ENCODE measurements at places on chromosomes 7 and 10.

DNA sequence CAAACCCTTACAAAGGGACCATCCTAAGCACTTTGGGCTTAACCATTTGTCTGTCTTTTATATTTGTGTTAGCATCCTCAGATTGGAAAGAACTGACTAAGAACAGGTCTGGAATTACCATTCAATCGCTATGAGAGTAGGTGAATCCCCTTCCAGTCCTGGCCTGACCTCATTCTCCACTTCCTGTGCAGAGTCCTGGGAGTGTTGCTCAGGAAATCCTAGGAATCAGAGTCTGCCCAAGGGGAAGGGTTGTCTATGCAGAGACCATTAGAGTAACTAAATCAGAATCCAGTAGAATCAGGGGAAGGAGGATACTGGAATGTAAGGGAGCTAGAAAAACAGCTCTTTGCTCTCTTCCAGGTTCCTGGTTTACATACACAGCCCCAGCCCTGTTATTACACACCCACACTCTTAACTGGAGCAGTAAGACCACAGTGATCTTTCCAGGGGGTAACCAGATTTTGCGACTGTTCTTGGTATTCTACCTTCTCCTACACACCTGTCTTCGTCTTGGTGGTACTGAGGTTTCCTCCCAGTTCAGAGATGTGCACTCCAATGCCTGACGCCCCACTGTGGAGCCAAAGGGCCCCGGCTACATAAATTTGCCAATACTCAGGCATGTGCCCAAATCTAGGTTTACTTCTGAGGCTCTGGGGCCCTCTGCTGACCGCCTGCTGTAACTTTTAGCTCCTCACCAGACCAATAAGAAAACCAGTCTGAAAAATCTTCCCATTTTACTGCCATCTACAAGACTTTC, 103.7 kb downstream of the RNF216 start:
- no peak for DNase-seq

GRCh38 chr10:89637113-89637512, 7.9 kb downstream of the PANK1 start:
- no peak for DNase-seq

DNA sequence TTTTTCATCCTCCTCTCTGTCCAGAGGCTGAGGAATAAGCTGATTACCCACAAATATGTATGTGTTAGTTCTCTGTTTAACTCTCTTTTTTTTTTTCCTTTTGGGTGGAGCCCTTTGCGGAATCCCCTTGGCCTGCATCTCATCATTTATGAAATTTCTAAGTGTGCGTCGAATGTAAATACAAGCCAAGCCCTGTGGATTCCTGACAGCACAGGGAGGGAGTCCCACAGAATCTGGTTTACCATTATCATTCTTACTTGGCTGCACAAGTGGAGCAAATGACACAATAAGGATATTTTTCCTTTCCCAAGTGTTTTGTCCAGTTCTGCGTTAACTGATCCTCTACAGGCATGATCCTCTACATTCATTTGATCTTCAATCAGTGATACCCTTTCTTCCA, 11.4 kb downstream of the STK31 start:
- no peak for DNase-seq

- no peak for DNase-seq
Measured at GRCh38 chr7:80781561-80781979, 137.3 kb downstream of the SEMA3C start.

DNA sequence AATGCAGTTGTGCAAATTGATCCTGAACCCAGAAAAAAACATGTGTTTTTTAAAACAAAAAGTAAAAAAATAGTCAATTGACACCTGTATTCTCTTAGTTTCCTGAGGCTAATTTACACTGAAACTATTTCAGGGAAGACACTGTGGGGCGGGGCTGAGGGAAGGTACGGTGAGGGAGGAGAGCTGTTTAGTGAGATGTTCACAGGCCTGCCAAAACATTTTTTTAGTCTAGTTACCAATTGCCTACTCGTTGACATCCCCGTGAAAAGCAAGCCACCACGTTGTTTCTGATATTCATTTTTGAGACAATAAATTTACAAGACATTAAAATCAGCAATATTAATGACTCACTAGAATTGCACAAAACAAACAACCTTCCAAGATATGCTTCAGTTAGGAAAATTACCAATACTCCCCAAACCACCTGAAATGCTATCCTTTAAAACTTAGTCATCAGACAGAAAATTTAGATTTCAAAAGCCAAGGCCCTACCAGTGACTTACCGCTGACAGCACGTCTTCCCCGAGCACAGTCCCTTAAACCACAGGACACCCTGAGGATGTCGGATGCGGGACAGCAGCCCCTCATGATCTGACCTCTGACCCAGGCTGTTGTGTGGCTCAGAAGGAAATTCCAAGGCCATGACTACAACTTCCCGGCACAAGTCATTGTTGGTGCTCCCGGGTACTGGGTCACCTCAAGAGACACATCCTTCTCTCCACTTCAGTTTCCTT, 279.2 kb downstream of the PRPF18 start:
- no peak for DNase-seq

Measured in activated CD4-positive, alpha-beta T cell treated with anti-CD3 and anti-CD28 coated beads for 24 hours (primary cell).